Kidney (tissue), 22 donors: ENCODE measurements at places on chromosomes 1 and 21.

- DNase-seq, result no peak
Measured at GRCh38 chr1:241813768-241814320, 34.2 kb upstream of the EXO1 start.

DNA sequence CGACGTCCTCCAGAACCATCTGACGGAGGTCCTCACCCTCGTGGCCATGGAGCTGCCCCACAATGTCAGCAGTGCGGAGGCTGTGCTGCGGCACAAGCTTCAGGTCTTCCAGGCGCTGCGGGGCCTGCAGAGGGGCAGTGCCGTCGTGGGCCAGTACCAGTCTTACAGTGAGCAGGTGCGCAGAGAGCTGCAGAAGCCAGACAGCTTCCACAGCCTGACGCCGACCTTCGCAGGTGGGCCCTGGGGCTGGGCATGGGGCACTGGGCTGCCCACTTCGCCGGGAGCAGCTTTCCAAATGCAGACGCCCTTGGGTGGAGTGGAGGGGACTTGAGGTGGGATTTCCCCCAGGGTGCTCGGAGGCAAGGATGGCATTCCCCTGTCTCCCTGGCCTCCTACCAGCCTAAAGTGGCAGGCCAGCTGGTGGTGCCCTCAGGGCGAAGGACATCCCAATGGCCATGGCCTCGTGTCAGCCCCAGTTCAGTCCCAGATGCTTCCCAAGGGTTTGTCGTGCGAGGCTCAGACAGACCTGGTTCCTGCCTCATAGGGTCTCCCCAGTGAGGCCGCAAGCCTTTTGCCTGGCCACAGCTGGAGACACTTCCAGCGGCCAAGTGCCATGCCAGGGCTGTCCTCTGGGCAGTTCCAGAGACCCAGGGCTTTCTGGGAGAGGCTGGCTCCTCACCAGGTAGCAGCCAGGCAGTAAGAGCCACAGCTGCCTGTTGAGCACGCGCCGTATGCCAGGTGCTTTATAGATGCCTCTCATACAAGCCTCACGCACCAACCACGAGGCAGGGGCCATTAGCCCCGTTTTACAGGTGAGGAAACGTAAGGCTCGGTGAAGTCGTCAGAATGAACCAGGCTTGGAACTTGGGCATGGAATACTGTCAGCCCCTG lies 27.8 kb downstream of the H6PD start:
- no peak for DNase-seq

DNA sequence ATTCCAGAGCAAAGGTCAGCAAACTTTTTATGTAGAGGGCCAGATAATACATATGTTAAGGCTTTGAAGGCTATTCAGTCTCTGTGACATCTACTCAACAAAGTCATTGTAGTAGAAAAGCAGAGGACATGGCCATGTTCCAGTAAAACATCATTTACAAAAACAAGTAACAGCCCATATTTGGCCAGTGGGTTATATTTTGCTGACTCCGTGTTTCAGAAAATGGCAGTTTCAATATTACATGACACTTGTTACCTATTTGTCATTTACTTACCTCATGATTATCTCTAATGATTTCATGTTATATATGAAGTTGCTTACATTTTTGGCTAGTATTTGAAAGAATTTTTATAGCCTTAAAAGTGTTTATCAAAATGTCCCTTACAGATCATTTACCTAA lies 117.4 kb upstream of the B3GALT2 start:
- no peak for DNase-seq

- DNase-seq, result no peak
Measured at GRCh38 chr1:49677706-49678105, 346.0 kb downstream of the AGBL4 start.

GRCh38 chr1:17177651-17178050 lies 27.3 kb upstream of the PADI1 start:
- no peak for DNase-seq

- no peak for DNase-seq
Measured at GRCh38 chr1:66938613-66939012, 13.8 kb downstream of the MIER1 start.

DNA sequence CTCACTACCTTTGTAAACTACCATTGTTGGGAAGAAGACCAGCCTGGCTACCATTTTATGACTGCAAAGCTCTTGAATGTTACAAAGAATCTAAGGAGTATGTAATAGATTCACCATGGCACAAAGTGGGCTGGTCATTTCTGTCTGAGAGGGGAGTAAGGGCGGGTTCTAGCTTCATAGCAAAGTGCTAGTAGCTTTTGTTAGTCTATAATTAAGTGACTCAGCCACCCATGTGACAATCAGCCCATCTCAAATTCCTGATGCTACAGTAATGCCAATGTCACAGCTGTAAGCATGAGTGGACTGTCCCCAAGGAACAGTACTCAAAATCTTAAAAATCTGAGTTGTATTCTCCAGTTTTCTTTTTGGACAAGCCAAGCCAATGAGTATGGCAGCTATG lies 15.4 kb upstream of the OTUD3 start:
- DNase-seq, result no peak

GRCh38 chr1:112307930-112308591 lies 88.0 kb upstream of the CTTNBP2NL start:
- no peak for DNase-seq

DNA sequence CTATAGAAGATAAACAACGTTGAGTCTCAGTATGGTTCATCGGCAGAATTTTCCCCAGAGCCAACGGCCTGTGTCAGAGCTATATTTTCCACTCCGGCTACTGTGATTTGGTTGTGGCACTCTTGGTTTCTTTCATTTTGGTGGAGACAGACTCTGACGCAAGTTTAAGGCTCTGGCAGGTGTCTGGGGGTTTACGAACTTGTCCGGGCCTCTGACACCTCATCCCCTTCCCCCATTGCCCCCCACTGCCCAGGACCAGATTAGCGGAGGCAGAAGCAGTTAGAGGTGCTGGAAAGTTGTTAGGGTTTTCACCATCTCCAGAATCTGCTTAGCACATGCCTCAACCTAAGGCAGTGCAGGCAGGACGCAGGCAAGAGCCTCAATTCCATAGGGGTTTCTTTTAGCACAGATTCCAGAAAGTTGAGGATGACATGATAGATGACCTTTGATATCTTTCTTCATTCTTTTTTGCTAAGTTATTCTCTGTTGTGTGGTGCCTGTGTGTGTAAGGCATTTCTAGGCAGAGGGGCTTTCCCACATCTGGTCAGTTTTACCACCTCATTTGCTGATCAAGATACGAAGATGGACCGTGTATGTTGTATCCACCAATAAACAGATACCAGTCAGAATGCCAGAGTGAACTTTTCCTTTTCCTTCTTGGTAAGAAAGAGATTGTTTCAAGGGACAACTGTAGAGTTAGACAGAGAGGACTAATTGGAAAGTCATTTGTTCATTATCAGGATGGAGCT lies 18.4 kb upstream of the IL10 start:
- DNase-seq, result no peak

GRCh38 chr1:160579216-160579701 lies at the start of gene CD84:
Gene CD84, minus strand, starts transcription at chr1:160579496. Its CDS starts 59 bp downstream, at chr1:160579437.
- no peak for DNase-seq

GRCh38 chr1:233121947-233122559 lies 171.6 kb downstream of the NTPCR start:
- DNase-seq, result no peak

DNA sequence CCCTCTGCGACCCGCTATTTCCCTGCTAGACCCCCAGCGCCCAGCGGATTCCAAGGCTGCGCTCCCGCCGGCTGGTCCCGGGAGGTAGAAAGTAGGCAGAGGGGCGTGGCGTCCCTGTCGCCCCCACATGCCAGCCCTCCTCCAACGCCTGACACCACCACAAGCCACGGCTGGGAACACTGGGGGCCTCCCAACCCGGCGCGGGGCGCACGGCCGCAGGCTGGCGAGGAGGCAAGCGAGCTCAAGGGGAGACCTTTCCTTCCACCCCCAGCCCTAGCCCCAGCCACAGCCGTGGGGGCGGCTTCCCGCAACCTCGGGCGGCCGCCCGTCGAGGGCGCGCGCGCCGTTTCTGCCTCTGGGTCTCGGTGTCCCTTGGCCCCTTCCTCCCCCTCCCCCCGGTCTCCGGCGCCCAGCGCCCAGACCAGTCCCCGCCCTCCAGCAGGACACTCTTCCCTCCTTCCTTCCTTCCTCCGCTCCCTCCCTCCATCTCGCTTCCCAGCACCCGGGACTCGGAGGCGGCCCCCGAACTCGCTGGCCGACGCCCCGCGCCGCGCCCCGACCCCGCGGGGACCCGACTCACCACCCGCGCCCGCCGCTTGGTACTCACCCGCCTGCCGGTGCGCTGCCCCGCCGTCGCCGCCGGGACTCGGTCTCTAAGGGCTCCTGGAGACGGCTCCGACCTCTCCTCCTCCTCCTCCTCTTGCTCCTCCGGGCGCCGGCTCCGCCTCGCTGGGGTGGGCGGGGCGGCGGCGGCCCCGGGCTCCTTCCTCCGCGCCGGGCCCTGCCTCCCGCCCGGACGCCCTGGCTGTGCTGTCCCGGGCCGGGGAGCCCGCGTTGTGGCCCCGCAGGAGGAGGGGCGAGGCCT lies at the start of gene GNG12:
Gene GNG12 (minus strand): TSS at position 731 of the 865 bp plus-strand sequence. CDS start 125,781 bp downstream, outside the sequence.
- DNase-seq, result peak; percentile 83

GRCh38 chr1:148379697-148380096 lies 103.4 kb downstream of the PPIAL4G start:
- DNase-seq, result no peak

DNA sequence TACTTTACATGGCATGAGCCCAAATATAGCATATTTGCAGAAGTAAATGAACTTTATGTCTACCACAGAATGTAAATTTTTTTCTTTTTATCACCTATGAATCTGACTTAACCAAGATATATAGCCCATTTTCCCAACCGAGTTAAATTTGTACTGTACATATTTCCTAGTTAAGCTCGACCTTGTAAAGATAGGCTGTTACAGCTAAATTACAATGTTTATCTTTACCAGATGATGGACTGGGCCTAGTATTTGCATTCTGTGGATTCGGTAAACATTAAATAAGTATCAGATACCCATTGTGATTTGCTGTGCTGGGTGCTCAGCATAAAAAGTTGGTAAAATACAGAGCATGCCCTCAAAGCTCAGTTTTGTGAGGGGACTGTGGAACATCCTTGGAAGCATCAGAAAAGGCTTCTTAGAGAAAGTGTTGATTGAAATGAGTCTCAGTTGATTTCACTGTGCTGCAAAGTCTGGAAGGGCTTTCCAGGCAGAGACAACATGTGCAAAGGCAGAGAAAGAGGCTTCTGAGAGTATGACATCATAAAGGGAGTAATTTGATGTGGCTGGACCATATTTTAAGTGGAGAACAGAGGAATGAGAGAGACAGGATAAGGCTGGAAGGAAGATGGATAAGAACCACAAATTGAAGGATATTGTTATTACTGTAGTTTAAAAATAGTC lies 27.4 kb downstream of the MORC3 start:
- DNase-seq, result no peak

DNA sequence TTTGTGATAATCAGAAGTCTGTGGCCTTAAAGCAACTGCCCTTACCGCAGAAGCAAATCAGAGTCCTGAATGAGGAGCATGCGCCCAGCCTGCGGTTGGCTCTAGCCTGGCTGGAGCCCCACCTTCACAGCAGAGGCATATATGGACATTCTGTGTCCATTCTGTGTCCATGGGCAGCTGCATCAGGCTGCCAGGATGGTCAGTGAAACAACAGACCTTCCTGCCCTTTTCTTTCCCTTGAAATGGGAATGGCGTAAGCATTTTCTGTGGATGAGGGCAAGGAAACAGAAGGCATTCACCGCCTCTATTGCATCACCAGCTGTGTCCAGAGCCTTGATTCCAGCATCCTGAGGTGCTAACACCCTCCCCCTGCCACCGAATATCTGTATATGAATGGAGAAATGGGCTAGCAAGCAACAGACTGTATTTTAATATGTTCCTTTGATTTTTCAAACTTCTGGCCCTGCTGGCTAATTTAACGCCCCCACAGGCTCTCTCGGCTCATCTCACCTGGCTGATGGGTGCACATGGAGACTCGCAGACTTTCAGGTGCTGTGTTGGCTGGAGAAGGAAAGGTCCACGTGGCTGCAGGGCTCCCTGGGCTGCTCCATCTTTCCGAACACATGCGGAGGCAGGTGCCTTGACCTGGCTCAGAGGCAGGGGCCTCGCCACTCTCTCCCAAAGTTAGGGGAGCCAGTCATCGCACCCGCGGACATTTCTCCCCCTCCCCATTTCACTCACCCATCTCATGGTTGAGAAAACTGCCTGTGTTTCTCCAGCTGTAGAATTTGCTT lies 159.2 kb downstream of the GALNT2 start:
- no peak for DNase-seq

GRCh38 chr1:203086992-203087763 lies 1.4 kb upstream of the MYOG start:
- no peak for DNase-seq

DNA sequence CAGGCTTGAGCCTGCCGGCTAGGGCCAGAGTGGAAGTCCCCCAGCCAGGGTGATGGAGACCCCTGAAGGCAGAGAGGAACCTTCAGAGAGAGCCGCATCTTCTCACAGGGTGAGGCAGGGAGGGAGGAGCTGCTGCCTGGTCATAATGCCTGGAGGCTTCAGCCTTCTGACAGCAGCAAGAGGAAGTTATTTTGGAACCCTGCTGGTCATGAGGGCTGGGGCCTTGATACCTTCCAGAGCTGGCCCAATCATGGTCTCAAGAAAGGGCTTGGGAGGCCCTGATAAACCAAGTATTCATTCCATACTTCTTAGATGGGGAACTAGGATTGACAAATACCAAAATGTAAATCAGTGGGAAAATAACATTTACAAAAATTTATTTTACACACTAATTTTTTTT lies 26.6 kb upstream of the MPZL1 start:
- DNase-seq, result no peak

GRCh38 chr1:55172272-55172671 lies 42.9 kb downstream of the USP24 start:
- DNase-seq, result no peak

DNA sequence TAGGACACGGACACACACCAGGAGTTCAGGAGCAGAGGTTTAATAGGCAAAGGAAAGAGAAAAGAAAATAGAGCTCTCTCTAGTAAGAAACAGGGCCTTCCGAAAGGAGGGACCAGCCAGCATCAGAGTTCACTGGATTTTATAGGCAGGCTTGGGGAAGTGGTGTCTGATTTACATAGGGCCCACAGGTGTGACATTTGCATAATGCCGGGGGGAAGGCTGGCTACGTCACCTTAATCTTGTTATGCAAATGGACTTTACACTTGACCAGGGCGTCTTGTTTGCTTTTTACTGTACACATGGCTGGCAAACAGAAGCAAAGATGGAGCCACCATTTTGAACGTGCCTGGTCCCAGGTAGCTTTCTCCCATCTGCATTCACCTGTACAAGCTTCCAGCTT lies at the start of gene OR14A16:
Gene OR14A16 (minus strand): TSS at position 97 of the 400 bp plus-strand sequence. CDS start 8,390 bp downstream, outside the sequence.
- DNase-seq, result no peak

DNA sequence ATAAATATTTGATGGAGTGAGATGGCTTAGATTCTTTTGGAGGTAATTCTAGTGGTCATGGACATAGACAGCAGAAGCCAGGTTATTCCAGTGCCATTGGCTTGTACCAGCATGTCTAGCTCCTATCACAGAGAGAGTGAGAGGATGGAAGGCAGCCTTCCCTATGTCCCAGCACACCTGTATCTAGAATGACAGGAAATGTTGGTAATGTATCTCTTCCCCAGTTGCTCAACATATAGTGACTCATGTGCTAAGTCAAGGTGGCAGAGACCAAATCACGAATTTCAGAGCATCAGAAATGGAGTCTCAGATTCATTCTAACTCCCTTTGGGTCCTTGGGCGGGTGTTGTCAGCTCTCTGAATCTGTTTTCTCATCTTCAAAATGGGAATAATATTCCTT lies 28.4 kb downstream of the METTL13 start:
- no peak for DNase-seq
